ENCODE measurements at places on chromosomes 2 and 18. TPM values are rescaled to one million over a fixed set of nuclear protein-coding genes. Genes with fewer than 3 reads are reported as not detected.

MOGAT1 gene
- total RNA-seq, result not detected

ALK gene
- total RNA-seq, result not detected

PXDN gene
- 1.8 TPM for total RNA-seq

DNA sequence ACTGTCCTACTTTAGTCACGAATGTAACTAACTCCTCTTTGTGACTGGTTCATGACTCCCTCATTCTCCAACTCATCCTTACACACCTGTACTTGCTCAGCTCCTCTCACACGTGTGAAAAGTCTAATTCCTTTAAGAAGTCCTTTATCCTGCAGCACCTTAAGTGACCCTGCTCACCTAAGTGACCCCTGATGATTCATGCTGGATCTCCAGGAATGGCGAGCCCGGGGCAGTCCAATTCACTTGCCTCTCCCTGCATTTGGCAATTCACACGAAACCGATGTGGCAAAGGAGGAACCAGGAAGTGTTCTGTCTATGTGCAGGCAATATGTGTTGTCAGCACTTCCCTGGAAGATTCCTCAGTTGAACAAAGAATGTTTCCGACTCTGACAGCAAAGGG, 189.8 kb upstream of the NABP1 start:
- peaks cover 3% of the 10 kb centered on the region for H3K27me3 ChIP-seq
- no peak overlapping the region for H3K4me3 ChIP-seq
- no peak for DNase-seq
- no peak overlapping the region for H3K27ac ChIP-seq

DNA sequence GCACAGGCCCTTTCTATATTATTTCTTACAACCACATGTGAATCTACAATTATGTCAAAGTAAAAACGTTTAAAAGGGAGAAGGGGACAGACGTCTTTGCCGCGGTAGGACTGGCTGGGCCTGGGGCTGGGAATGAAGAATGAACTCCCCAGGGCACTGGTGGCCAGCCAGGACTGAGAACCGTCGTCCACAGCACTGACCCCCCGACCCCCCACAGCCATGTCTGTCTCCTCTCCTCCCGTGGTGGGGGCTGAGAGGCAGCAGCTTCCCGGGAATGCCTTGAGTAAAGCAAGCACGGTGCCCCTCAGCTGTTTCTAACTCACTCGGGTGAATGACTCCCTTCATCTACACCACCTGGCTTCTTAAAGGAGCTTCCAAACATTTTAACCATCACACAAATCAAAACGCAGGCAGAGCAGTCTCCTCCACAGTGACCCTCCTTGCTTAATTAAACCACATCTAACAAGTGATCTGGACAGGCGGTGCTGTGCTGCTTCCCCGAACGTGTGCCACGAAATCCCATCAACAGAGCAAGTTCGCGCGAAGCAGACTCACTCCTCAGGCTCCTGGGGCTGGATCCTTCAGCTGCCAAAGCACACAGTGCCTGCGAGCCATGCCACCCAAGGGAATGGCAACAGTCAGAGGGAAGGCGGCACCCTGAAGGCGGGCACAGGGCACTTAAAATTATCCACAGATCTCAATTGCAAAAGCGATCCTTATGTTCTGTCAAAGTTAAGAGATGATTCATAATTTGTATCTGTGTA, 217.7 kb downstream of the EIPR1 start:
- H3K36me3 ChIP-seq, result peaks cover 50% of the 10 kb centered on the region
- H3K4me3 ChIP-seq, result no peak overlapping the region
- no peaks in the 10 kb centered on the region for H3K27me3 ChIP-seq
- no peak for DNase-seq

- no peak for DNase-seq
- H3K27ac ChIP-seq, result no peak overlapping the region
- no peaks in the 10 kb centered on the region for H3K27me3 ChIP-seq
Observed at GRCh38 chr2:101754618-101755017, 57.1 kb downstream of the MAP4K4 start.

GRCh38 chr2:96164459-96165184, 19.4 kb upstream of the DUSP2 start:
- peak; percentile 84 for DNase-seq
- H3K4me3 ChIP-seq, result peak overlapping the region; percentile 86
- H3K27me3 ChIP-seq, result no peaks in the 10 kb centered on the region
- peaks cover 18% of the 10 kb centered on the region for H3K36me3 ChIP-seq
- H3K27ac ChIP-seq, result peak overlapping the region; percentile 99
- peaks cover 64% of the 10 kb centered on the region for H3K4me1 ChIP-seq

GRCh38 chr2:168663993-168664392, 138.4 kb upstream of the NOSTRIN start:
- H3K4me1 ChIP-seq, result peaks cover 19% of the 10 kb centered on the region
- no peaks in the 10 kb centered on the region for H3K27me3 ChIP-seq
- H3K27ac ChIP-seq, result no peak overlapping the region
- no peak overlapping the region for H3K4me3 ChIP-seq
- DNase-seq, result no peak

- peaks cover 87% of the 10 kb centered on the region for H3K4me1 ChIP-seq
- DNase-seq, result peak; percentile 44
- H3K27ac ChIP-seq, result peak overlapping the region; percentile 89
- peak overlapping the region; percentile 71 for H3K4me3 ChIP-seq
- H3K36me3 ChIP-seq, result peaks cover 16% of the 10 kb centered on the region
Observed at GRCh38 chr2:54579682-54580620, 123.8 kb downstream of the SPTBN1 start.

GRCh38 chr2:231347081-231347480, 48.4 kb upstream of the B3GNT7 start:
- H3K4me3 ChIP-seq, result no peak overlapping the region
- no peaks in the 10 kb centered on the region for H3K36me3 ChIP-seq
- no peak overlapping the region for H3K27ac ChIP-seq
- no peak for DNase-seq
- no peaks in the 10 kb centered on the region for H3K4me1 ChIP-seq

DNA sequence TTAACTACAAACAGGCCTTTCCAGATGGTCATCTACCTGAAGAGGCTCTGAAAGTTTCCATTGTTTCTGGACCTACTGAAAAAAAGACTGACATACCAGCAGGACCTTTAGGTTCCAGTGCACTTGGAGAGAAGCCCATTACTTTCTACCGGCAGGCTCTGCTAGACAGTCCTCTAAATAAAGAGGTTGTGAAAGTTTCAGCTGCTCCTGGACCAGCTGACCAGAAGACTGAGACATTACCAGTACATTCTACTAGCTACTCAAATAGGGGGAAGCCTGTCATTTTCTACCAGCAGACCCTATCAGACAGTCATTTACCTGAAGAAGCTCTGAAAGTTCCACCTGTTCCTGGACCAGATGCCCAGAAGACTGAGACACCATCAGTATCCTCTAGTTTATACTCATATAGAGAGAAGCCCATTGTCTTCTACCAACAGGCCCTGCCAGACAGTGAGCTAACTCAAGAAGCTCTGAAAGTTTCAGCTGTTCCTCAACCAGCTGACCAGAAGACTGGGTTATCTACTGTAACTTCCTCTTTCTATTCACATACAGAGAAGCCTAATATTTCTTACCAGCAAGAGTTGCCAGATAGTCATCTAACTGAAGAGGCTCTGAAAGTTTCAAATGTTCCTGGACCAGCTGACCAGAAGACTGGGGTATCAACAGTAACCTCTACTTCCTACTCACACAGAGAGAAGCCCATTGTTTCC, 65.8 kb downstream of the ALMS1 start:
- H3K36me3 ChIP-seq, result peaks cover 50% of the 10 kb centered on the region
- no peaks in the 10 kb centered on the region for H3K4me1 ChIP-seq
- no peaks in the 10 kb centered on the region for H3K27me3 ChIP-seq
- DNase-seq, result no peak

GRCh38 chr2:170465241-170465640, 249.9 kb upstream of the SP5 start:
- no peak overlapping the region for H3K4me3 ChIP-seq
- DNase-seq, result no peak
- no peaks in the 10 kb centered on the region for H3K4me1 ChIP-seq
- no peak overlapping the region for H3K27ac ChIP-seq

Measured in activated naive CD8-positive, alpha-beta T cell treated with anti-CD3 and anti-CD28 coated beads for 36 hours (primary cell).